ENCODE measurements at places on chromosomes 6 and 20.

DNA sequence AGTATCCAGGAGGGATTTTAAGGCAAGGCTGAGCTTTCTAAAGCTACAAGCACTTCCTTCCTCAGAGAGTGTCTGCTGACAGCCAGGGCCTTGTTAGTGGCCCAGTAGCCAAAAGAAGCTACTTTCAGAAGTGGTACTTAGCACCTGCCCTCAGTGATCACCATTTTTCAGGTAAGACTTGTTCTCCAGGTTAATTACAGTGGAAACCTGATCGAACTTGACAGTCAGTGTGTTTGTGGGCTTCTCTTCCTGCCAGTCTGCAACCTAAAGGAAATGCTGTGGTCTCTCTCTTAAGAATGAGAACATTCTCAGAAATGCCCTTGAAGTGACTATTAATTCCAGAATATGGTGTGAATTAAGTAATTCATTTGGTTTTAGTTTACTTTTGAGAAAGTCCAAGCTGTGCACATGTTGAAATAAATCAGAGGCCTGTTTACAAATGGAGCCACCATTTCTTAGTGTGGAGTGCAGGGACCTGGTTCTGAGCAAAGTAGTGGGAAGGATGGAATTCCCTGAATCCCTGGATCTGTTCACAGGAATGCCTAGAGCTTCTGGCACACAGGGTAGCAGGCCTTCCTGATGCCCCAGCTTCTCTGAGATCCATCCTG is 185.3 kb upstream of the AGPAT4 start:
- DNase-seq: no peak

DNA sequence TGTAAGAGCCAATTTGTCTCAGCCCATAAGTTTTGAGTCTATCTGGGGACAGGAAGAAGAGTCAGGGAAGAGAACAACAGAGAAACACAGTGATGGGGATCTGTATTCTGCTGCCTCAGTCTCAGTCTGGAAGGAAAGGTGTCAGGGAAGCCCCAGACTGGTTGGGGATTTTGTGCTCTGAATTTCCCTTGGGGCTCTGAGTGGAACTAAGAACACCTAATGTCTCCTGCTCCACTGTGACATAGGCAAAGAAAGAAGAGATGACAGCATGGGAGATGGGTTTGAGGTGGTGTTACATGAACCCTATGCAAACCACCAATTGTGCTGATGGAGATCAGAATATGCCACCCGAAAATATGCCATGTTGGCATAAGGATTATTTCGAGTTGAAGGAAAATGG is 139.5 kb upstream of the MYLIP start:
- DNase-seq: no peak

GRCh38 chr6:136216503-136217401 is 33.4 kb downstream of the MTFR2 start:
- no peak for DNase-seq

DNA sequence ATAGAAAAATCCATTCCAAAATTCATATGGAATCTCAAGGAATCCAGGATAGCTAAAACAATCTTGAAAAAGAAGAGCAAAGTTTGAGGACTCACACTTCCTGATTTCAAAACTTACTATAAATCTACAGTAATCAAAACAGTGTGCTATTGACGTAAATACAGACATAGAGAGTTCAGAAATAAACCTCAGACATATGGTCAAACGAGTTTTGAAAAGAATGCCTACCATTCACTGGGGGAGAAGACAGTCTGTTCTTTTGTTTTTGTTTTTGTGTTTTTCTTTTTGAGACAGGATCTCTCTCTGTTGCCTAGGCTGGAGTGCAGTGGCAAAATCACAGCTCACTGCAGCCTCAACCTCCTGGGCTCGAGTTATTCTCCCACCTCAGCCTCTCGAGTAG is 25.3 kb upstream of the PROKR2 start:
- DNase-seq: no peak

DNA sequence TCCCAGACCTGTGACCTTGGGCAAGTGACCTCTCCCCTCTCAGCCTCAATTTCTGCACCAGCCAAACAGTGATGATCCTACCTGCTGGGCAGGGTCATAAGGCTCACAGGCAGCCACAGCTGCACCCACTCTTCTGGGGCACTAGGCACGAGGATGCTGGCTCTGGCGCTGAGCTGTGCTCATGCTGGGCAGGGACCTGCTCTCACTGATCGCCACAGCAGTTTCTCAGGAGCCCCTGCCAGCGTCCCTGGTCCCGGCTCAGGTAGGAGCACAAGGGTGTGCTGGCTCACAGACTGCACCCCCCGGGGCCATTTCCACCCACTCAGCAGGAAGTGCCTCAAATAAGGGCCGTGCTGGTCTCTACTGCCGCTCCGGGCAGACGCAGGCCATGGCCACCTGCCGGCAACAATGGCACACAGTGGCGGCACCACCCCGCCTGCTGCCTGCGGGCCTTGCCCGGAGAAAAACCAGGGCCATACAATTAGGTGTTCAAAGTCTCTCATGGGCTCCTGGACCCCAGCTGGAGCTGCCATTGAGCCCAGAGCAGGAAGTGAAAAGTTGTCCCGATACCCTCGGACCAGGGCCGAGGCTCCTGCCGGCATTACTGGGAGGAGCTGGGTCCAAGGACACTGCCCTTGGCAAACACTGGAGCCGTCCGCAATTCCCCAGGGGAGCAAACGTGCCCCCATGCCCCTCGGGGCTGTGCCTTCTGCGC is 4.6 kb upstream of the CABLES2 start:
- no peak for DNase-seq

- no peak for DNase-seq
Observed at GRCh38 chr6:29502181-29502580, 14.4 kb upstream of the MAS1L start.

GRCh38 chr6:141347906-141348492 is 784.7 kb upstream of the GJE1 start:
- DNase-seq: no peak

GRCh38 chr6:139249395-139249794 is 42.4 kb downstream of the TXLNB start:
- no peak for DNase-seq

DNA sequence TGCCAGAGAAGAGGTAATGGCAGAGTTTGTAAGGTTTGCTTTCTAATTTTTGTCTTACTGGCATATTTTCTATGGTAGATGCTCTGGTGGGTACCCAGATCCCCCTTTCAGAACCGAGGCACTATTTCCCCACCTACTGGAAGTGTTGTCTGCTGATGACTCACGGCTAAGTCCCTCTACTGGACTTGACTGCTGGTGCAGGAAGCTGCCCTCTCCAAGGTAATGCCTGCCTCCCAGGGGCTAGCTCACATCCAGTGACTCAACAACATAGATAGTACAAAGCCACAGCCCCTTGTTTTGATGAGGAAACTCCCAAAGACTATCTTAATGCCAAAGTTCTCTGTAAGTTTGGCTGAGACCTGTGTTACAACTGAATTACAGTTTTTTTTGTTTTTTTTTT is 285.4 kb upstream of the FLRT3 start:
- no peak for DNase-seq

- DNase-seq: no peak
Observed at GRCh38 chr6:83808926-83809325, 44.2 kb upstream of the RIPPLY2 start.

DNA sequence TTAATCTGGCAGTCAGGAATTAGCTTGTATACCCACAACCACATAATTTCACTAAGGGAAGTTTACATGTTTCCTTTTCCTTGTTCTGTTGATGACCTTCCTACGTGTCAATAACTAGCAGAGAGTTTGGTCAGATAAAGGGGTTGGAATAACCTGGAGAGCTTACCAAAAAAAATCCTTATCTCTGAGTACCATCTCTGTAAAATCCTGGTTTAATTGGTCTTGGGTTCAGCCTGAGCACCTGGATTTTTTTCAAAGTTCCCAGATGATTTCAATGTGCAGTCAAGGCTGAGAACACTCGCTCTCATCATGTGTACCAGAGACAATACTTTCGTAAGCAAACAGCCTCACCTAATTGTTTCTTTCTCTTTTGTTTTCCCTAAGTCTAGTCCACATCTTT is 483.8 kb upstream of the FLRT3 start:
- DNase-seq: no peak

DNA sequence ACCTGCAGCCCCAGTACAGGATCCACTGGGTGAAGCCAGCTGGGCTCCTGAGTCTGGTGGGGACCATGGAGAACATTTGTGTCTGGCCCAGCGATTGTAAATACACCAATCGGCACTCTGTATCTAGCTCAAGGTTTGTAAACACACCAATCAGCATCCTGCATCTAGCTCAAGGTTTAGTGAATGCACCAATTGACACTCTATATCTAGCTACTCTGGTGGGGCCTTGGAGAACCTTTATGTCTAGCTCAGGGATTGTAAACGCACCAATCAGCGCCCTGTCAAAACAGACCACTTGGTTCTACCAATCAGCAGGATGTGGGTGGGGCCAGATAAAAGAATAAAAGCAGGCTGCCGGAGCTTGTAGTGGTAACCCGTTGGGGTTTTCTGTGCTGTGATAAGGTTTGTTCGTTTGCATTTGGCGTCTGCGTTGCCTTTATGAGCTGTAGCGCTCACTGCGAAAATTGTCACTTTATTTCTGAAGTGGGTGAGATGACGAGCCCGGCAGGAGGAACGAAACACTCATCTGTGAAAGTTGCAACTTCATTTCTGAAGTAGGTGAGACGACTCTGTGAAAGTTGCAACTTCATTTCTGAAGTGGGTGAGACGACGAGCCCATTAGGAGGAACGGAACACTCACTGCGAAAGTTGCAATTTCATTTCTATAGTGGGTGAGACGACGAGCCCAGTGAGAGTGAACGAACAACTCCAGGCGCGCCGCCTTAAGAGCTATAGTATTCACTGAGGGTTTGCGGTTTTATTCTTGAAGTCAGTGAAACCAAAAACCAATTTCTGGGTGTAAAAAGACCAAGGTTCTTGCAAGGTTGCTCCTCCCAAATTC is 31.1 kb downstream of the SERPINB6 start:
- no peak for DNase-seq

GRCh38 chr20:33733654-33734576 is 2.1 kb downstream of the ZNF341 start:
- peak; percentile 33 for DNase-seq

GRCh38 chr6:1827984-1828793 is 218.5 kb downstream of the FOXC1 start:
- DNase-seq: no peak

GRCh38 chr6:95387845-95388244 is 189.5 kb upstream of the MANEA start:
- DNase-seq: no peak

DNA sequence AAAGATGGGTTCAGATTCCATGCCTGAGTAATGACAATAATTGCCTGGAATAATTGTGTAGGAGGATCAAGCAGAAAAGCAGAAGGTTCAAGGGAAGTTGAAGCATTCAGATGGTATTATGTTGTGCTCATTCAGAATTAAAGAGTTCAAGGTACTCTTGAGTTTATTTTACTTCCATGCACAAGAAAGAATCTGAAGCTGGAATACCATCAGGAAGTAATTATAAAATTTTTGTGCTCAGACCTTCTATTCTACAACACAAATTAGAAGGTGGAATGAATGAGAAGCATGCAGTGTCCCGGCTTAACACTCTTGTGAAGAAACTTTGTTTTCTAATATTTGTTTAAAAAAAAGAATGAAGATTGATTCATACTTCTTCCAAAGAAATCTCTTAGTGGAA is 139.4 kb upstream of the ENPP5 start:
- DNase-seq: no peak

DNA sequence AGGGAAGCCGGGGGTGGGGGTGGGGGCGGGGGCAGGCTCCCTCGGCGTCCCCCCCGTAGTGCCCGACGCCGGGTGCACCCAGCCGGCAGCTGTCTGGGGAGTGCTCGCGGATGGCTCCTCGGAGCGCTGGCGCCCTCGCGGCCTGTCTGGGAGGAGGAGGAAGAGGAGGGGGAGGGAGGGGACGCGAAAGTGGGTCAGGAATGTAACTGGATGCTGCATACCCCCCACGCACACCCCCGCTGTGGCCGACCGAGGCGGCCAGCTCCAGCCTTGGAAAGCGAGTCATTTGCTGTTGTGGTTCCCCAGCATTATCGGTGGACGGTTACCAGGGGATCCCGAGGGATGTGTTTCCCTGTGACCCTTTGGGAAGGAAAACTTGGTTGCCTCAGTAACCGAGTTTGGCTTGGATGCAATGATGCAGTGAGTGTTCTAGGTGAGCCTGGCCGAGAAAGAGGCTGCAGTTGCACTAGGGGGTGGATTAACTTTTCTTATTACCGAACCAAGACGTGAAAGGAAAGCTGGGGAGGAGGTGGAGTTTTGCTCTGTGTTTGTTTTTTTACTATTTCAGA is 55.2 kb upstream of the RREB1 start:
- peak; percentile 73 for DNase-seq

- DNase-seq: peak; percentile 60
Observed at GRCh38 chr6:90610751-90611542, 24.1 kb upstream of the MAP3K7 start.

- no peak for DNase-seq
Observed at GRCh38 chr6:137764464-137764863, 102.6 kb upstream of the TNFAIP3 start.

- DNase-seq: no peak
Observed at GRCh38 chr6:108559884-108560462, 744 bp upstream of the FOXO3 start.

- DNase-seq: no peak
Observed at GRCh38 chr6:83199863-83200225, 6.7 kb downstream of the RWDD2A start.

GRCh38 chr6:167826230-167826895 is 348 bp upstream of the AFDN start:
- peak; percentile 88 for DNase-seq

DNA sequence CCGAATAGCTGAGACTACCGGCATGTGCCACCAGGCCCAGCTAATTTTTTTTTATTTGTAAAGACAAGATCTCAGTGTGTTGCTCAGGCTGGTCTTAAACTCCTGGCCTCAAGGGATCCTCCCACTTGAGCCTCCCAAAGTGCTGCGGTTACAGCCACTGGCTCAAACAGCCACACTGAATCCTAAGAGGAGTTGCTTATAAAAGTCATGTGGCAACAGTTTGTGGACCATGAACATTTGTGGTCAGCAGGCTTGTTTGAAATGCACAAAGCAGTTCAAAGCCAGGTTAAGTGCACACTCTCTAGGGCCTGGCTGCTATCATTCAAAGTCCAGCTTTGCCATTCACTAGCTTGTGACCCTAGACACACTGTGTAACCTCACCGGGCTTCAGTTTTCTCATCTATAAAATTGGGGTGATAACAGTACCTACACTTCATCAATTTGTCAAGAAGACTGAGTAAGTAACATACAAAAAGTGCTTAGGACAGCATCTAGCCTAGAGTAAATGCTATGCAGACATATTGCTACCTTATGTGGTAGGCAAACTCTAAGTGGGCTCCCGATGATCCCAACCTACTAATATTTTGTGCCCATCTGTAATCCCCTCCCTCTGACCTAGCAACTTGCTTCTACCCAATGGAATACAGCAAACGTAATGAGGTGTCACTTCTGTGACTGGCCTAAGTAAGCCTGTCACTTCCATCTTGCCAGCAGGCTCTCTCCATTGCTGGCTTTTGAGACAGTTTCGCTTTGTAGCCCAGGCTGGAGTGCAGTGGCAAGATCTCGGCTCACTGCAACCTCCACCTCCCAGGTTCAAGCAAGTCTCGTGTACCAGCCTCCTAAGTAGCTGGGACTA is 122.9 kb downstream of the ZMYND8 start:
- no peak for DNase-seq
